H54 (cell line): ENCODE measurements at places on chromosomes 16 and 17.

DNA sequence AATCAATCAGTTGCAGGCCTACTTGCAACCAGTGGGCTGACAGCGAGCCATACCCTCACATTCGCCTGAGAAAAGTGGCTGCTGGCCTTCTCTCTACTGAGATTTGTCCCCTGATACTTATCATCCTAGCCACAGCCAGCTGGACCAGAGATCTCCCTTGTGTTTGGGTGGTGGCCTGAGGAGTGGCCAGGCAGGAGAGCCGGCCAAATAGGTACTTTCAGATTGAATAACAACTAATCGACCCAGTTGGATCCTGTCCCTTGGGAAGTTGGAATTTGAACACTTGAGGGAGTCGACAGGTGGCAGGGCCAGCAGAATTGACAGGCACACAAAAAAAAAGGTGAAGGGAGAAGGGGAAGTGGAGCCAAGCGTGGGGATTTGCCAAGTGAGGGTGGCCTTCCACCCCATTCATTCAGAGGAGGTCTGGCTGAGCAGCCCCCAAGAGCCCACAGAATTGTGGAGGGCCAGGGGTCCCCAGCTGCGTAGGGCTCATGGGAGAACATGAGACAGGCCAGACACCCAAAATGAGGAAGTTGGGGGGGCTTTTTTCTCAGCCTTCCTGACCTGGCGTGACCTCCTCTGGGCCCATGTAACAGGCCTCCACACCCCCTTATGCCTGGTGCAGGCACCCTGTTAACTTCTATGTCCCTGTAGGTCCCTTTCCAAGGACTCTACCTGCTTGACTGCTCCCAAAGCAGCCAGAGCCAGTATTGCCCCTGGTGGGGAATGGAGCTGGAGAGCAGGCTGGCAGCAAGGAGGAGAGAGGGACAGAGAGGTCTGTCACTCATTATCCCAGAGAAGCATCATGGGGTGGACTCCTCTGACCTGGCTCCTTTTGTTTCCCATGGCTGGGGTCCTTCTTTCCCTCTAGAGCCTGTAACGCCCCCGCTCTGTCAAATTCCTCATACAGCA is 2.9 kb upstream of the RANGRF start:
- no peak for DNase-seq

GRCh38 chr17:17362540-17362930 is 59.4 kb downstream of the NT5M start:
- no peak for DNase-seq

DNA sequence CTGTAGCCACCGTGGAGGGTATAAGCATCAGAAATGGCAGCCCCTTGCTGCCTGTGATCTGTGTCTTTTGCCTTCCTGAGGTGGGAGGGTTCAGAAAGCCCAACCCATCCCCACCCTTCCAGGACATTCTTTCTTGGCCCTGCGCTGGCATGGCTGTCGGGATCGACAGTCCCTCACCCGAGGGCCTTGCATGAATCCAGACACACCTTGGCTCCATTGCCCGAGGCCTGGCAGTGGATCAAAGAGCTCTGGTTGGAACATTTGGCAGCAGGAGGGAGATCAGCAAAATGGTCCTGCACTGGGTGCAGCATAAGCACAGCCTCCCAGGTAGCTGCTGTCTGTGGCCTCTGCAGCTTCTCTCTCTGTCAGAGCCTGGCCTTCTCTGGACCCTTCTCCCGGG is 246.6 kb upstream of the MAF start:
- no peak for DNase-seq

- DNase-seq = no peak
Measured at GRCh38 chr17:83196973-83197880, 117.8 kb downstream of the METRNL start.

GRCh38 chr17:43900858-43901754 is 6.2 kb downstream of the MPP2 start:
- peak; percentile 47 for DNase-seq

GRCh38 chr16:3654249-3654991 is at the start of gene DNASE1:
TSS of gene DNASE1 (plus strand) at chr16:3654691. CDS start at chr16:3655374, 683 bp downstream.
- peak; percentile 78 for DNase-seq

DNA sequence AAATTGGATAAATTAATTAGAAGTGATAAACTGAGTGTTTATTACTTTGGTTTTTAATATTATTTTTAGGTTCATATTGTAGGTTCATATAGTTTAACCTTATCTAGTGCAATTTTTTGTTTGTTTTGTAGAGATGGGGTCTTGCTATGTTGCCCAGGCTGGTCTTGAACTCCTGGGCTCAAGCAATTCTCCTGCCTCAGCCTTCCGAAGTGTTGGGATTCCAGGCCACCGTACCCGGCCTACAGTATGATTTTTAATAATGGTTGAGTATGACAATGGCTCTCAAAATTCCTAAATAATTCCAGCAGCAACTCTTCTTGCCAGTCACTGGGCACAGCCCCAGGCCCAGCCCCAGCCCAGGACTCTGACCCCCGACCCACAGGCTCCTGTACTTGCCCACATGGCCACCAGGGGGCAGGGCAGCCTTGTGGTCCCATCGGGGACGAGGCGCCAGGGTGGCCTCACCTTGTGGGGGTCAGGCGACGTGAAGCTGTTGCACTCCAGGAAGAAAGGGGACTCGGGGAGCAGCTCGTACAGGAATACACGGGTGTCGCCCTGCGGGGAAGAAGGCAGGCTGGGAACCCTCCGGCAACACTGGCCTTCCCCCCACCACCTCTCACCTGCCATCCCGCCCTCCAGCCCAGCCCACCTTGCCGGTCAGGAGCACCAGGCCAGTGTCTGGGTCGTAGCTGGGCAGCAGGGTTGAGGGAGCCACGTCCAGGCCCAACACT is 7.9 kb upstream of the PAM16 start:
- DNase-seq = no peak

DNA sequence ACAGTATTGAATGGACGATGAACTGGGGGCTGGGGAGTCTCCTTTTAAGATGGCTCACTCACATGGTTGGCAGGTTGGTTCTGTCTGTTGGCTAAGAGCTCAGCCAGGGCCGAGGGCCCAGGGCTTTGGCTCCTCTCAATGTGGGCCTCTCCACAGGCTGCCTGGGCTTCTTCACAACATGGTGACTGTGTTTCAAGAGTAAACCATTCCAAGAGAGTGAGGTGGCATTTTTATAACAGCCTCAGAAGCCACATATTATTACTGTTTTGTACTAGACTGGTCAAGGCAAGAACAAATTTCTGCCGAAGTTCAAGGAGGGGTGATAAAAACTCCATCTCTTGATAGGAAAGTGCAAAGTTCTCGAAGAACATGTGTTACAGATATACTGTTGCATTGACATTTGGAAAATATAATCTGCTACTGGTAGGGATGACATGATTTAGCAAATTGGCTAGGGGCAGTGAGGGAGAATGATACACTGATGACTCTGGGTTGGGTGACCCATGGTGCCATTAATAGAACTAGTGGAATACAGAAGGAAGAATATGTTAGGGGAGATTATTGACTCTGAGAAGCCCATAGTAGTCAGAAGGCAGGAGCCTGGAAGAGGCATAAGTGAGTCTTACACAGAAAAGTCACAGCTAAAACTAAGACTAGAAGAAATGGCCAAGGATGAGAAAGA is 13.7 kb downstream of the KRABD2 start:
- no peak for DNase-seq

DNA sequence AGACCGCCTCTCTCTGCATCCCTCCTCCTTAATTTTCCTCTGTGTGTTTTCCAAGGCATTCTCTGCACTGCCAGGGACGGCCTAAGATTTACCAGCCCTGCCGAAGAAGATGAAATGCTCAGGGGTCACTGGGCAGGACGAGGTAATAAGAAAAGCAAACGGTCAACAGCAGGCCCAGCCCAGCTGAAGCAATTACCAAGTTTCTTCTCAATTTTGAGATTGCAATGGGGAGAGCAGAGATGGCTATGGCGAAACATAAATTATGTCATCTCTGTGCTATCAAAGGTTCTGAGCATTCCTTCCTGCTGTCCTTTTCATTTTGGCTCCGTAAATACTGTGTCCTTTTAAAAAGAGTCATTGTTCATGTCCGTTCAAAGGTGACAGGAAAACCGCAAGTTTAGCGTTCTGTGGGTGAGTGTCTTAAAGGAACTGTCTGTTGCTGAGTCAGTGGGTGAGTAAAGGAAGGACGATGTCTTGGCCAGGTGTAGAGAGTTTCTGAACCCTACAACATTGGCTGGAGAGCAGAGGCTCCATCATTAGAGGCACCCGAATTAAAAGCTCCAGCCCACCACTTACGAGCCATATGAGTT is 753.9 kb upstream of the EEF2KMT start:
- DNase-seq = no peak

DNA sequence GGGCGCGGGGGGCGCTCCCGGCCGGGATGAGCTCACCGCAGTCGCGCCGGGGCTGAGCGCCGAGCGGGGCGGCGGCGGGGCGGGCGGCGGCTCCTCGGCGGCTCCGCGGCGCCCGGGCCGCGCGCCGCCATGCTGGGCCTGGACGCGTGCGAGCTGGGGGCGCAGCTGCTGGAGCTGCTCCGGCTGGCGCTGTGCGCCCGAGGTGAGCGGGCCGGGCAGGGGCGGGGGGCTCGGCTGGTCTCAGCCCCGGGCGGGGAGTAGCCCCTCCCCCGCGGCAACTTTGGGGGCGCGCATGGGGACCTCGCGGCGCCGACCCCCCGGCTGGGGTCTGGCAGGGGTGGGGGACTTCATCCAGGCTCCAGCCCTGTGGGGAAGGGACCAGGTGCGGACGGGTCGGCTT is at the start of gene ARHGDIG:
Gene ARHGDIG (plus strand): TSS at position 40 of the 400 bp plus-strand sequence. CDS start 90 bp downstream, at position 130.
- no peak for DNase-seq

- no peak for DNase-seq
Measured at GRCh38 chr16:23960081-23960885, 124.5 kb downstream of the PRKCB start.
